ENCODE measurements at places on chromosomes 3 and 15.

DNA sequence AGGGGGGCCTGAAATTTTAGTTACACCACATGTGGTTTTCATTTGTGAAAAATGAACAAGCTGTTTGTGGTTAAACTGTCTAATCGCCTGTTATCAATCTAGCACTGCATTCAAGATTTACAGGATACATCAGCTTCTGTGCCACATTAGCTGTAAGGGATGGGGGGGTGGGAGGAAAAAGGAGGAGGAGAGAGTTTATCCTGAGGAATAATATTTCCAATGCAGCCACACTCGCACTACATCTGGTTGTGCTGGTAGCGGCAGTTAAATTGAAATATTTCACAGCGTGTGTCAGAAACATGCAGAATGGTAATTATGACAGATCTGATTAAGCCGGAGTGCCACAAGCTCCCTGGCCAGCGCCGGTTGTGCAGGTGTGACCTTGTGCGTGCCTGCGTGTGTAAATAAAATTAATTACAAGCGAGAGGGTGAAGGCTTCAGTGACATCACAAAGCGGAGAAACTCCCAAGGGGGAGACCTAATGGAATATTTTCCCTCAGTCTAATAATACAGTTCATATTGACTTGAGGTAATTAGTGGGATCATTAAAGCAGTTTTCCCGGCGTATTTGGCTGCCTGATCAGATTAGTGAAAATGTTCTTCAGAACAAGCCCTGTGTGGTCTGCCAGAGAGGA lies 55.5 kb downstream of the SATB1 start:
- DNase-seq: no peak

DNA sequence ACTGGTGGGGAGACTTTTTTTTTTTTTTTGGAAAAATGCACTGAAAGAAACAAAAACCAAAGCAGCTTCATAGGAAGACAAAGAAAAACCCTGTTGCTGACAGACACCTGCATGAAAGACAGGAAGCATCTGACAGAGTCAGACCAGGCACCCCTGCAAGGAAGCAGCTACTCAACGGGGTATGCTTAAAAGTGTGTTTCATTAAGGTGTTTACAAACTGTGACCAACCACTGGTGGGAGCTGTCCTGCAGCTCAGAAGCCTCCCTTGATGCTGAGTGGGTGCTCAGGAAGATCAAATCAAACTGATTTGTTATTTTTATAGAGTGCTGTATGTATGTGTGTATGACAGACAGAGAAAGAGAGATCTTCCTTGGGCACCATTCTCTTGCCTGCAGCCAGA lies 34.7 kb upstream of the AGBL1 start:
- DNase-seq: no peak

GRCh38 chr3:169286992-169287391 lies 376.5 kb downstream of the MECOM start:
- no peak for DNase-seq

DNA sequence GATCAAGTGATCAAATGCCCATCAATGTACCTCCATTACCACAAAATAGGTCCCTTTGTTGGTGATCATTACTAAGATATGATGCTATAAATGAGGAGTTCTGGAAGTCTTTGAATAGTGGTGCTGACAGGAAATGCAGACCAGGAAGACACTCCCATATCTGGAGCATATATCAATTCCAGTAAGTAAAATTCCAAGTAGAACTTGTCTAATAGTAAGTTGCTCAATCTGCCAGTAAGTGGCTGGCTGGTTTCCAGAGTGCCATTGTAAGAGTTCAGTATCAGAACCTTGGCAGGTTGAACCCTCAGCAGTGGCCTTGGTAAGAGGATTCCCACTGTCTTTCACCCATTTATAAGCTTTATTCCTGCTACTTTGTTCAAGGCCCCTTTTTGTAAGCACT lies 379.9 kb upstream of the RBMS3 start:
- DNase-seq: no peak

DNA sequence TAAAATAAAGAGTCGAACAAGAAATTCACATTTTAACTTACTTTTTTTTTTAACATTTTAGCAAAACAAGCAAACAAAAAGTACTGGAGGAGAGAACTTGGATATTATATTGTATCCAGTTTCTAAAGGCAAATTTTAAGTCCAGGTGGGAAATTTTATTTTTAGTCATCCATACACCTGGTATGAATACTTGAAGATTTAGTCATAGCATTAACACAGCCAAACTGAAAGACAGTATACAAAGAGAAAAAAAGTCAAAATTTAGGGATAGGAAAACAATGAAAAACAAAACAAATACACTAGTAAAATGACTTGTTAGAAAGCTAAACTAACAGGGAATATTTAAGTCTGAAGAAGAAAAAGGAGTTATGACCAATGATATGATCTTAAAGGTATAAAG lies 69.1 kb downstream of the PROS1 start:
- DNase-seq: no peak

GRCh38 chr15:82081914-82082762 lies 36.3 kb upstream of the MEX3B start:
- peak; percentile 16 for DNase-seq
